Left lobe of liver (tissue), 2 donors: ENCODE measurements at places on chromosomes 13 and 19. TPM values are rescaled to one million over a fixed set of nuclear protein-coding genes. Genes with fewer than 3 reads are reported as not detected.

The FGF22 gene
- total RNA-seq, result 0.30 TPM

GRCh38 chr19:10450853-10451609 is 30.7 kb downstream of the PDE4A start:
- DNase-seq, result no peak

- no peak for DNase-seq
Measured at GRCh38 chr13:35549481-35549880, 73.0 kb upstream of the MAB21L1 start.

DNA sequence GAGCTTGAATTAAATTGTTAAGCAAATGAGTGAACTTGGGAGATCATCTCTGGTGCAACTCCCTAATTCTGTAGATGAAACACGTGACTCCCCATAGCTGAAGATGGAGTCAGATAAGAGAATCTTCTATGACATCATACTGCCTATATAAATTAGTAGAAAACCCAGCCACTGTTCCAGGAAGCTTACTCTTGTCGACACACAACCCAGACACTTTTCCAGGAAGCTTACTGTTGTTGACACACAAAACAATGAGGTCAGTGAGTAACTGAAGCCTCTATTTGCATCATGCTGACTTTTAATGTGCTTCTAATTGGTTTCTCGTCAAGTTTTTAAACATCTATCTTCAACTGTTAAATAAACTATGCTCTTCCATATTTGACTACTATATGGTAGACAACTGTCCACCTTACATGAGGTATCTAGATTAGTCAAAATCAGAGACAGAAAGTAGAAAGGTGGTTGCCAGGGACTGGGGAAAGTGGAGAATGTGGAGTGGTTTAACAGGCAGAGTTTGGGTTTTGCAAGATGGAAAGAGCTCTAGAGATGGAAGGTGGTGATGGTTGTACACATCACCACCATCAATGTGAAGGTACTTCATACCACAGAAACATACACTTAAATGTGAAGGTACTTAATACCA is 168.2 kb downstream of the FGF14 start:
- no peak for DNase-seq

DNA sequence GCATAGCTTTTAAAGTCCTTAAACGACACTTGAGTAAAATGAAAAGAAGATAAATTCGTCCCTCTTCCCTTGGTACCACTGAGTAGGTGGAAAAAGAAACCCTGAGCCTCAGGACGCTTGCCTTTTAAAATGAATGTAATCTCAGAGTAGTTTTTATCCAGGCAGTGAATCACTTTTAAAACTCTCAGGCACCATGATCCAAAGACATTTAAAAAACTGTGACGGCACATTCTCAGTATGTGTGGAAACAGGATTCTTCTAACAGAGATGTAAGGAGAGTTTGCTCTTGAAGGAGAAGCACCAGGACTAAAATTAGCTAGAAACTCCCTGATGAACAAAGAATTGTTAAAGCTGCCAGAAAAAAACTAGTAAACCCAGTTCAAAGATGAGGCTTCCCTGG is 105.7 kb upstream of the SLC15A1 start:
- DNase-seq, result no peak

DNA sequence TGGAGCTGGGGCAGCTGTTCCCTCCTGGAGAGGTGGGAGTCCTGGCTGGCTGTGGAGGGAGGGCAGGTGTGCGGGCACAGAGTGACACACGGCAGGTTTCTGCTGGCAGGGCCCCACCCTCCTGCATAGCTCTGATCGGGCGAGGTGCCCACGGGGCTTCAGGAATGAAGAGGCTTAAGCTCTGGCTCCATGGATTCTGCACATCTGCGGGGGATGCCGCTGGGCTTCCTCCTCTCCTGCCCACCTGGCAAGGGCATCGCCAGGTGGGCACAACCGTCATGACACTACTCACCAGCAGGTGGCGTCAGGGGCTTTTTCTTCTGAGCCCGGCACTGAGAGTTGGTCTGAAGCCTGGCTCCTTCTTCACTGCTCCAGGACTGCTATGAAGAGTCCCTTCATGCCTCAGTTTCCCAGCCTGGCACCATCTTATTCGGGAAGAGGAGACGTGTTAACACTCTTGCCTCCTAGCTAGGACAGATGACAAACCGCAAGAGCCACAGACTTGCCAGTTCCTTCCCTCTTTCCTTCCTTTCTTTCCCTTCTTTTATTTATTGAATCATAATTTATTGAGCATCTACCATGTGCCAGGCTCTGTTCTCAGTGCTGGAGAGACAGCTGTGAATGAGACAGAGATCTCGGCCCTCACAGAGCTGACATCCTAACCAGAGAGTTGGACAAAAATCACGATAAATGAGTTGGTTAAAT is 15.2 kb upstream of the PAK4 start:
- peak; percentile 70 for DNase-seq

The VMAC gene
- total RNA-seq, result 3.9 TPM

The RNF17 gene
- 0.33 TPM for total RNA-seq

The KLK3 gene
- total RNA-seq, result not detected

The C19orf67 gene
- total RNA-seq, result not detected
